ENCODE measurements at places on chromosomes 7 and 10.

DNA sequence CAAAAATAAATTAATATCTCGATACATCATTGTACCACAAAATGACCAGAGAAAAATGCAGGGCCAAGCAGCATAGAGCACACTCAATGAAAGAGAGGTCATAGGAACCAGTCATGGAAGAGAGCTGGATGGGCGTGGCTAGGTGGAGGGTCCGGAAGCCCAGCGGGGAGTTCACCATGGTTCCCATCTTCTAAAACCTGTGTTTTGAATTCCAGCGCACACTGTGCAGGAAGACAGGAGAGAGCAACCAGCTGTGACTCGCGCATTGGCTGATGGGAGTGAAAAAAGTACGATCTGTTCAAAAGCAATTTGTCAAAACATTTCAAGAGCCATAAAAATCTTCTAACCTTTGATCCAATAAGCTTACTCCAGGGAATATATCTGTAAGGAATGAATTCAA is 125.2 kb upstream of the NANOS1 start:
- no peak for DNase-seq

DNA sequence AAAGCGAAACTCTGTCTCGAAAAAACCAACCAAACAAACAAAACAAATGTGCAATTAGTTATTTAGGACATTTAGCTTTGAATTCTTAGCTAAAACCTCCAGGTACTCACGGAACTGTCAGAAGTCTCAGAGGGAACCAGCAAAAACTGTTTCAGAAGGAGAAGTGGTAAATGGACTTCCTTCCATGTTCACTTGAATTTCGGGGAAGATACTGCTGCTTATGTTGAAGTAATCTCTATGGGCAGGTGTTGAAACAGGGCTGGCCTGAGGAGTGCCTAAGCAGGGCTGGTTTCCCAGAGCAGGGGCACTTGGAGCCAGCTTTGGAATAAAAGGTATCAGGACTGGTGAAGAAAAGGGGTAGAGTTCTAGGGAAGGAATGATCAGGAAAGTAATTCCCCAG is 2.4 kb upstream of the EXOC6 start:
- no peak for DNase-seq

- DNase-seq = no peak
These were observed 81.2 kb downstream of the EGFR start for GRCh38 chr7:55099821-55100543.

DNA sequence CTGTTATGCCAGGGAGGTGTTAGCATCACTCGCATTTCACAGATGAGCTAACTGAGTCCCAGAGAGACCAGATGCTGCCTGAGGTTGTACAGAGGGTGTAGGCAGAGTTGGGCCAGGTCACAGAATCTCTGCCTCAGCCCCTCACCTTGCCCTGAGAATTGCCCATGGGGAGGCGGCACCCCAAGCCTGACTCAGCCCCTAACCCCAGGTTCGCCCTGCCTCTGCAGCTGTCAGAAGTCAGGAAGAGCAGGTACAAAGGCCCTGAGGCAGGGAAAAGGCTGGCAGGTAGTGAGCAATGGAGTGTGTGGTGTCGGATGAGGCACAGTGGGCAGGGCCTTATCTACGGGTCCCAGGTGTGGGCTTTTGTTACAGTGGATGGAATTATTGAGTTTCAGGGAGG is 79.4 kb downstream of the MYL10 start:
- no peak for DNase-seq

DNA sequence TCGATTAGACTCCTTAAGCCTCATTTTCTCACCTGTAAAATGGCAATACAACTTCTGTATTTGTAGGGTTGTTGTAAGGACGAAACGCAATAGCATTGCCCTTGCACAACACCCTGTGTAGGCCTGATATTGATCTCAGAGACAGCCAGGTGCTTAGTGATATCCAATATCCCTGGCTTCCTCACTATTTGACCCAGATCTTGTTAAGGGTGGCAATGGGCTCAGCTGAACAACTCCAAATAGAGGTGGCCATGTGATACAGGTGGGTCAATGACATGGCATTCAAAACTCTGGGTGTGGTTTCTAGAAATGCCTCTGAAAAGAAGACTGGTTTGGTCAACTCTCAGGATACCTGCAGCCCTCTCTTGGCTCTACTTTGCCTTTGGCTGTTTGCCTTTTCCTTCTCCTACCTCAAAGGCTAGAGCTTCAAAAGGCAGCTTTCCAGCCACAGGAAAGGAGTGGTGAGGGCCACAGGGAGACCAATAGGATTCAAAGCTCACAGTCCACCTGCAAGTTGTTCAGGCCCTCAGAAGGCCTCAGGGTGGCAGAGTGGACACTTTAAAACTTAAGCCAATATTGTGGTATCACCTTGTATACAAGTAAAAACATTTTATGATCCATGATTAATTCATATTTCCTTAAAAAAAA is 14.9 kb upstream of the GATAD1 start:
- no peak for DNase-seq

DNA sequence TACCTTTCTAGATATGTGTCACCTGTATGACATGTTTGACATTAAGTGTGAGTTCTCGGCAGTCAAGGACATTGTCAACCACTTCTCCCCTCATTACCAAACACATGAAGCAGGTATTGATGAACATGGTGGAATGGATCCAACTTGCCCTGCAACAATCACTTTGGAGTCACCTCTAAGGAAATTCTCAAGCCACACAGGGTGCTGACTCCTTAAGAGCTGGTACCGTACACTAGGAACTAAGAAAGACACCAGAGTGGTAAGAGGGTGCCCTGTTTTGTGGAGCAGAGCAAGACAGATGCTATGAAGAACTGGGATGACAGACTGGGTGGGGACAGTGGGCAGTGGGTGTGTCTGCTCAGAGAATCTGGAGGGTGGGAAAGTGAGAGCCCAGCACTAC is 17.4 kb upstream of the SORBS1 start:
- no peak for DNase-seq

- peak; percentile 94 for DNase-seq
These were observed at the start of gene DAGLB for GRCh38 chr7:6447581-6448199. Gene DAGLB, minus strand, starts transcription at chr7:6447954. Its CDS starts 112 bp downstream, at chr7:6447842.

DNA sequence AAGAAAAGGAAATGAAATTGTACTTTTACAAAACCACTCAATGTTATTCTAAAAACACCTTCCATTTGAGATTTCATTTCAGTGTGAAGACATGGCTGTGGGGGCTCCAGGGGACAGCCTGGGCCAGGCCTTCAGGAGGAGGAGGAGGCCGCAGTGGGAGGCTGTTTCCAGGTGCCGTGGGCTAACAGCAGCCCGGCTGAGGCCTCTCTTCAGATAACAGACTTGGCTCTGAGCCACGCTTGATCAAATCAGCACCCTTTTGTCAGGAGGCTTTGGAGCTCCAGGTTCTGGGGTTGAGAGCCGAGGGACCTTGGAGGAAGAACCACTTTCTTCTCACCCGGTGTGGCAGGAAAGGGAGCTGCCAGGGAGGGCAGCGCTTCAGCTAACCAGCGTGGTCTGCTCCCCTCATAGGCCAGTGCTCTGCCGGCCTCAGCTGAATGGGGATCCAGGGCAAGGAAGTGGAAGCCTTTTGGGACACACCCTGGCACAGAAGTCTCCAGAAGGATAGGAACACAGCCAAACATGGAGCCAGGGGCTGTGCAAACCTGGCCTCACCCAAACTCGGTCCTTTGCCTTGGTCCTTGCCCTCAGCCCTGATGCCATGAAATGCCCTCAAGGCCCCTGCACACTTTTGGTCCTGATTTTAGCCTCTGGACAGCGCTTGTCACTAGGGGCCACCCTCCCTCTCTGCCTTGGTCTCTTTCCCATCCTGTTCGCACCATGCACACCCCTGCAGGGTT is 23.5 kb upstream of the CHST15 start:
- no peak for DNase-seq

DNA sequence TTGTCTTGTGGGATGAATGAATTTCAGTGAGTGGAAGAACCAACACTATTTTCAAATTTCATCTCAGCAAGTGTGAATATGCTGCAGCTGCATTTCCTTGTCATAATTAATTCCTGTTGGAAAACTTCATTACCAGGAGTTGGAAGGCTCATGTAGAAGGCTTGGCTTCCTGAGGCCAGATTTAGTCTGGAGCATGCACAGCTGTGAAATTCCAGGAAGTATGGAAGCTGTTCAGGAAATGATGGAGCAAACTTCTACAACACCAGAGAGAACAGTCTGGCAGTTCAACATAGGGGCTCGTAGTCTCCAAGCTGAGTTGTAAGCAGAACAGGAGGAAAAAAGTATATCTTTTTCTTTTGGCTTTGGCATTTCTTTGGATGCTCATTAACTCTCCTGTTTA is 1439.9 kb upstream of the CELF2 start:
- no peak for DNase-seq
